ENCODE measurements at places on chromosomes 5 and 9. TPM values are rescaled to one million over a fixed set of nuclear protein-coding genes. Genes with fewer than 3 reads are reported as not detected.
A peak's percentile ranks its signal among the peaks of the same experiment; 100 is the strongest.

DNA sequence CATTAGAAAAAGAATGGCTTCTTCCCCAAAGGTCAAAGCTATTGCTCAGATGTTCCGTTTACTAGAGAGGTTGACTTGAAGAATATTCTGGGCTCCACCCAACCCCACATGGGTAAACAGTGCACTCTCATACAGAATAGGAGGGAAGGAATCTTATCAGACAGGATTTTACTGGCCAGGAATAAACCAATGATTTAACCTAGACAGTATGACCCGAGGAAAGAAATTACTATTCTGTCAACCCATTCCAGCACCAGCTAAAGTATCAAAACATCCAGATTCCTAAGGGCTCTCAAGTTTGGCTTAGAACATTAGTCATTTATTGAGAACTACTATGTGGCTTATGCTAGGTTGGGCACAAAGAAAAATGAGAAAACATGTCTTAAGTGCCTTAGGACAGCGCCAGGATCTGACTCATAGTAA, 493.6 kb upstream of the KLF4 start:
- H3K4me3 ChIP-seq: no peak overlapping the region
- DNase-seq: no peak
- no peaks in the 10 kb centered on the region for H3K36me3 ChIP-seq

DNA sequence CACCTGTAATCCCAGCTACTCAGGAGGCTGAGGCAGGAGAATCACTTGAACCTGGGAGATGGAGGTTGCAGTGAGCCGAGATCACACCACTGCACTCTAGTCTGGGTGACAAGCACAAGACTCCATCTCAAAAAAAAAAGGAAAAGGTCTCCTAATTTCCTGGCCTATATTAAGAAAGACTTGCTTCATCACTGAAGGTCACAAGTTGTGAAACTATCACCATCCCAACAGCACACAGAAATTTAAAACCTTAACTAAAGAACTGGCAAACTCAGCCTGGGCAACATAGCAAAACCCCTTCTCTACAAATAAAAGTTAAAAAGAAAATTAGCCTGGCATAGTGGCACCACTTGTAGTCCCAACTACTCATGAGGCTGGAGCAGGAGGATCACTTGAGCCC, 17.2 kb downstream of the FRMD3 start:
- no peak overlapping the region for H3K27ac ChIP-seq
- no peaks in the 10 kb centered on the region for H3K36me3 ChIP-seq

- no peak overlapping the region for H3K4me3 ChIP-seq
- H3K27ac ChIP-seq: no peak overlapping the region
- no peak for DNase-seq
- H3K4me1 ChIP-seq: no peaks in the 10 kb centered on the region
- no peaks in the 10 kb centered on the region for H3K36me3 ChIP-seq
- no peaks in the 10 kb centered on the region for H3K27me3 ChIP-seq
These were observed 448.1 kb downstream of the NFIB start for GRCh38 chr9:13865869-13866268.

DNA sequence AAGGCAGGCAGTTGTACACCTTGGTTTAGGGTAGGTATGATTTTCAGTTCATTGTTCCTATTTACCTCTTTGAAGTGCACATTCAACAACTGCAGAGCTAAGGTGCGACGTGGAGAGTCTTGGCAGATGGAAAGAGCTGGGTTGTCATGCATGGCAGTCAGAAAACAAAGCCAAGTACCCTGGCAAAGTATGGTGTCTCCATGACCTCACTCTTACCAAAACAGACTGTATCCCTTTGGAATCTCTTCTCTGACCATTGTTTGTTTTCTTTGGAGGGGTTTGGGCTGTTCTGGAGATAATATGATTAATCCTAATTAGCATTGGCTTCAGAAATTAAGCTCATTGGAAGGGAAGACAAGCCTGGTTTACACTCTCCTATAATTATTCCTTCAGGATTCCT, 665.7 kb downstream of the DNAH5 start:
- H3K27ac ChIP-seq: no peak overlapping the region
- H3K4me3 ChIP-seq: no peak overlapping the region
- DNase-seq: no peak
- no peaks in the 10 kb centered on the region for H3K4me1 ChIP-seq
- no peaks in the 10 kb centered on the region for H3K36me3 ChIP-seq
- no peaks in the 10 kb centered on the region for H3K27me3 ChIP-seq

- DNase-seq: peak; percentile 46
- H3K27me3 ChIP-seq: peaks cover 52% of the 10 kb centered on the region
- no peak overlapping the region for H3K27ac ChIP-seq
- H3K4me3 ChIP-seq: peak overlapping the region; percentile 84
- peaks cover 14% of the 10 kb centered on the region for H3K4me1 ChIP-seq
These were observed 518 bp downstream of the LOX start for GRCh38 chr5:122077366-122078115.

DNA sequence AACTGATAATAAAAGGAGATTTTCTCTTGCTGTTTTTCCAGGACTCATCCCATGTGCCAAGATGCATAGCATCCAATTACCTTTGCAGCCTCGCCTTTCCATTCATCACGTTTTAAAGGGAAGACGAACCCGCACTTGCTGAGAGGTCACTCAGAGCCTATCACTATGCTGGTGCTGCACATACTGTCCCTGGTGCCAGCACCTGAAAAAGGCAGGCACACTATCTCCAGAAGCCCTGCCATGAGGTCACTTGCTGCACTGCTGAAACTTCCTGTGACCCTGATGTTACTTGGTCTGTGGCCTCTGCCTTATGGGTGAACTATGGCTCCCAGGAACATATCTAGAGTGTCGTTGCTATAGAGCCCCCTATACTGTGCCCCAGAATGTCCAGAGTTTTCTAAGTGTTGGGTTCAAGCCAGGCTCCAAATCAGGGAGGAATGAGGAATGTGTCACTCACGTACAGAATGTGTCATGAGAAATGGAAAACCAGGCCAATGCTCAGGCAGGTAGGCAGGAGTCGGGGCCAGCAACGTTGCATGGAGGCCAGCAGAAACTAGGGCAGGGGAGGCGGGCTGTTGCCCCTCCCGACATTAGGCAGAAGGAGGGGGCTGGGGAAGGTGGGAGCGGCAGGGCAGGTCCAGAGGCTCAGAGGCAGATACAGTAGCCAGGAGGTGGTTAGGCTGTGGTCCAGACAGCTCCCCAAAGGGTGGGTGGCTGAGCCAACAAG, 262.1 kb downstream of the CRB2 start:
- H3K27me3 ChIP-seq: no peaks in the 10 kb centered on the region
- H3K4me3 ChIP-seq: no peak overlapping the region
- DNase-seq: no peak
- peaks cover 6% of the 10 kb centered on the region for H3K4me1 ChIP-seq
- H3K27ac ChIP-seq: peak overlapping the region; percentile 30
- peaks cover 4% of the 10 kb centered on the region for H3K36me3 ChIP-seq

- peaks cover 2% of the 10 kb centered on the region for H3K27me3 ChIP-seq
- H3K27ac ChIP-seq: no peak overlapping the region
- no peaks in the 10 kb centered on the region for H3K4me1 ChIP-seq
- DNase-seq: no peak
These were observed 197.7 kb downstream of the NTRK2 start for GRCh38 chr9:84867186-84867585.

GRCh38 chr9:135394699-135395645, 84.6 kb upstream of the PPP1R26 start:
- no peaks in the 10 kb centered on the region for H3K4me1 ChIP-seq
- no peaks in the 10 kb centered on the region for H3K27me3 ChIP-seq
- no peak overlapping the region for H3K4me3 ChIP-seq
- no peak for DNase-seq
- no peak overlapping the region for H3K27ac ChIP-seq

DNA sequence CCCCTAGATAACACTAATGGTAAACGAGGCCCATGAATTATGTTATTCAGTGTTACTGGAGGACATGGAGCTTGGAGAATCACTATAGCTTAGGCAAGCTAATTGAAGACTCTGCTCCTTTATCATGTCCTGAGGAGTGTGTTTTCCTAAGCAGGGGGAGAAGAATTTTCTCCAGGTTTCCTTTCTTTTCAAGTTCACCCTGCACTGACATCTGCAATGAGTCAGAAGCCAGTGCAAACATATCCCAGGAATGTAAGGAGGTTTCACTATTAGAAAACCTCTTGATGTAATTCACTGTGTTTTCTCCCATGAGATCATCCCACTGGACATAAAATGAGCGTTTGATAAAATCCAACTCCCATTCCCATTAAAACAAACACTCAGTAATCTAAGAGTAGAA, 75.6 kb downstream of the DMRT2 start:
- H3K4me1 ChIP-seq: no peaks in the 10 kb centered on the region
- no peak for DNase-seq
- H3K36me3 ChIP-seq: no peaks in the 10 kb centered on the region
- H3K4me3 ChIP-seq: no peak overlapping the region

CANX gene
- total RNA-seq: 294 TPM

- no peak for DNase-seq
- H3K27me3 ChIP-seq: no peaks in the 10 kb centered on the region
- no peaks in the 10 kb centered on the region for H3K36me3 ChIP-seq
- no peak overlapping the region for H3K4me3 ChIP-seq
- no peaks in the 10 kb centered on the region for H3K4me1 ChIP-seq
These were observed 2125.8 kb upstream of the WWC1 start for GRCh38 chr5:166165596-166165995.

- no peak overlapping the region for H3K27ac ChIP-seq
- no peaks in the 10 kb centered on the region for H3K4me1 ChIP-seq
- peaks cover 12% of the 10 kb centered on the region for H3K27me3 ChIP-seq
- H3K36me3 ChIP-seq: no peaks in the 10 kb centered on the region
- no peak overlapping the region for H3K4me3 ChIP-seq
- no peak for DNase-seq
These were observed 19.8 kb downstream of the SLC36A2 start for GRCh38 chr5:151327585-151327984.

DNA sequence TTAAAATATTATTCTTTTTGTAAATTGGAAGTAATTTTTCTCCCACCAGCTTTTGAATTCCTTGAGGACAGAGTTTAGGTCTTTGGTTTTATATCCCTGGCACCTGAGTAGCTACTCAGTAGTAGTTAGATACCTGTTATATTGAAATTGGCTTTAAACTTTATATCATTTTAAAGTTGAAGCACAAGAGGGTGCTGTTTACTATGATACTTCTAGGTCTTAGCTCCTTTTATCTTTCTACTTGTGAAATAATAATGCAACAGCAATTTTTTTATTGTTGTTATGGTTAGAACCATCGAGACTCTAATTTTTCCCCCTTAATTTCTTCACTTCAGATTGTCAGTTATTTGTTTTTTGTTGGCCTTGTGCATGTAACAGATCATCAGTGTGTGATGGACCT, 46.3 kb downstream of the AP3S1 start:
- H3K27ac ChIP-seq: no peak overlapping the region
- H3K4me3 ChIP-seq: no peak overlapping the region
- peaks cover 6% of the 10 kb centered on the region for H3K36me3 ChIP-seq
- DNase-seq: no peak

SLC25A2 gene
- 1.3 TPM for total RNA-seq

GRCh38 chr9:126292736-126293521, 33.7 kb upstream of the MVB12B start:
- no peaks in the 10 kb centered on the region for H3K4me1 ChIP-seq
- no peaks in the 10 kb centered on the region for H3K36me3 ChIP-seq
- H3K27ac ChIP-seq: no peak overlapping the region

- no peak overlapping the region for H3K27ac ChIP-seq
- no peak overlapping the region for H3K4me3 ChIP-seq
- peaks cover 29% of the 10 kb centered on the region for H3K27me3 ChIP-seq
- no peaks in the 10 kb centered on the region for H3K4me1 ChIP-seq
- no peak for DNase-seq
These were observed 11.2 kb downstream of the ALG2 start for GRCh38 chr9:99210572-99210971.

CDKN2A gene
- total RNA-seq: 20.4 TPM

ADAMTSL2 gene
- 0.17 TPM for total RNA-seq

MRPS27 gene
- total RNA-seq: 39.0 TPM

- H3K36me3 ChIP-seq: no peaks in the 10 kb centered on the region
- H3K27ac ChIP-seq: no peak overlapping the region
- H3K4me3 ChIP-seq: no peak overlapping the region
- DNase-seq: no peak
- H3K27me3 ChIP-seq: peaks cover 3% of the 10 kb centered on the region
These were observed 160.7 kb upstream of the MEF2C start for GRCh38 chr5:89043676-89044075.

DNA sequence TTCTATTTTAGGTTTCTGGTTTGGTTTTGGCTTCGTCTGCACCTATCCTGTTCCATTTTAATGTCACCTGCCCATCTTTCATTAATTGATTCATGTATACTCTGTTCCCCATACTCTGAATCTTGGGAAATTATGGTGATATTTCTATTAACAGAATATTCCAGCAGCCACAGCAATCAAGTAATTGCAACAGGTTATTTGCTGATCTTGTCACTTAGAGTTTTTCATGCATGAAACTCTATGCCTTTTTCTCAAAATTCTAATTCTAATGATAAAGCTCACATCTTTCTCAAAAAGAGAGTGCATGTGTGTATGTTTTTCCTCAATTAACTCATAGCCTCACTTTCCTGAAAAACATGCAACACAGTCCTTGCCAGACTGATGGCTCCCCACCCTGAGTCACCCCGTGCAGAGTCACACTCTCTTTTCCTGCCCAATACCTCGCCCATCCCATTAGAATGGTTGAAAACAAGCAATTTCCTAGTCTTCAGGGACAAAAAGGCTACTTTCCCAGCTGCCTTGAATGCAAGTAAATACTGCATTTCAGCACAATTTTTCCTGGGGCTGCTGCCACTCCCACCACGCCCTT, 15.6 kb downstream of the GFRA3 start:
- H3K36me3 ChIP-seq: no peaks in the 10 kb centered on the region
- no peak overlapping the region for H3K4me3 ChIP-seq
- peaks cover 14% of the 10 kb centered on the region for H3K27me3 ChIP-seq
- H3K4me1 ChIP-seq: no peaks in the 10 kb centered on the region
- no peak overlapping the region for H3K27ac ChIP-seq

SH3PXD2B gene
- total RNA-seq: 0.28 TPM

DNA sequence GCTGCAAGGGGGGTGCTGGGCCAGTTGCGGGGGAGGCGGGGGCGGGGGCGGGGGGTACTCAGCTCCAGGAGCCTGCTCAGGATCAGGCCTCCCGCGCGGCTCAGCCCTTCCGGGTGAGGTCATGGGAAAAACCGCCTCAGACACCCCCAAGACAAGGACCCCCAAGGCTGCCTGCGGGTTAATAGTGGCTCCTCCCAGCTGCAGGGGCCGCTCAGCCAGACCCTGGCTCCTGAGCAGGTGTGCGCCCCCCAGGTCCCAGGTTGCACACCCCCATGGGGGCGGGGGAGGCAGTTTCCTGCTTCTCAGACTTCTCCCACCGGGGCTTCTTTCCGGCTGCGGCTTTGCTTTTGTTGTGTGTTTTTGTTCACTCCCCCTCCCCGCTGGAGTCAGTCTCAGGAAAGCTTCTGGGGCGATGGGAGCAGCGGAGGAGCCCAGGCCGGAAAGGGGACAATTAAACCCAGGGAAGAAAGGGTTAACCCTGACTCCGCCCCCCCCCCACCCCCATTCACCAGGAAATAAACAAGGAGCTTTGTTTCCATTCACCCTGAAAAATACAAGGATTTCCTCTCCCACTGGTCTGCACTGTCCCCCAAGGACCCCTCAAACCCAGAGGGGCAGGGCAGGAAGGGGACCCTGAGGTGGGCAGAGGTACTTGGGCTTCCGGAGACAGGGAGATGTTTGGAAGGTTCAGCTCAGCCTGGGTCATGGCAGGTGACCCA, 42.3 kb upstream of the NOTCH1 start:
- no peaks in the 10 kb centered on the region for H3K27me3 ChIP-seq
- peaks cover 11% of the 10 kb centered on the region for H3K4me1 ChIP-seq
- no peaks in the 10 kb centered on the region for H3K36me3 ChIP-seq
- no peak overlapping the region for H3K27ac ChIP-seq
- H3K4me3 ChIP-seq: peak overlapping the region; percentile 42
